Stomach (tissue), 19 donors: ENCODE measurements at places on chromosomes 12 and 14. TPM values are rescaled to one million over a fixed set of nuclear protein-coding genes. Genes with fewer than 3 reads are reported as not detected.
A peak's percentile ranks its signal among the peaks of the same experiment; 100 is the strongest.

GRCh38 chr14:92430686-92431085 is 82.9 kb upstream of the RIN3 start:
- DNase-seq = no peak

DNA sequence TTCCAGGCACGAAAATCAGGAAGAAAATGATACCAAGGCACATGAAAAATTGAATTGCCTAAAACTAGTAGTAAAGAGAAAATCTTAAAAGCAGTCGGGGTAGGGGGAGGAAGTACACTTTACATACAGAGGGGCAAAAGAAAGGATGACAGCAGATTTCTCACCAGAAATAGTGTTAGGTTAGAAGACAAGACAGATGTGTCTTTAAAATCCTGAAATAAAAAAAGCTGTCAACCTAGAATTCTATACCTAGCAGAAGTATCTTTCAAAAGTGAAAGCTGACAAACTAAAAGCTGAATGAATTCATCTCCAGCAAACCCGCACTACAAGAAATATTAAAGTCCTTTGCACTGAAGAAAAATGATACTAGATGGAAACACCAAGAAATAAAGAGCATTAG is 280.4 kb downstream of the FOXN3 start:
- no peak for DNase-seq

DNA sequence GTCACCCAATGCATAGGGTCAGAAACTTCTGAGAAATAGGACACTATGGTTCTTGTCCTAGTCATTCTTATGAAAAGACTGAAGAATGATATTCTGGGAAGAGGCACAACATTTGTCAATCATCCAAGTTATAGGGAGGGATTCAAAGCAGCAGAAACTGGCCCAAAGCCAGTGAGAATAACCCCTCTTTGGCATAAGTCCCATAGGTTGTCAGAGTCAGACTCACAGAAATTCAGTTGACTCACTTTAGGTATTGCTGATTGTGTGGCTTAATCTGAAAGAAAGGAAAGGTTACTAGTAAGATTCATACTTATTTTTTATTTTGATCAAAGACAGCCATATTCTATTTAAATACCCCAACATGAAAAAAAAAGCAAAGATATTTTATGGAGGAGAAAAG is 151.0 kb downstream of the SRGAP1 start:
- no peak for DNase-seq

GRCh38 chr12:57738661-57739237 is at the start of gene AGAP2:
AGAP2 (minus strand) TSS chr12:57738742; CDS start chr12:57738246, 496 bp downstream.
- no peak for DNase-seq

DNA sequence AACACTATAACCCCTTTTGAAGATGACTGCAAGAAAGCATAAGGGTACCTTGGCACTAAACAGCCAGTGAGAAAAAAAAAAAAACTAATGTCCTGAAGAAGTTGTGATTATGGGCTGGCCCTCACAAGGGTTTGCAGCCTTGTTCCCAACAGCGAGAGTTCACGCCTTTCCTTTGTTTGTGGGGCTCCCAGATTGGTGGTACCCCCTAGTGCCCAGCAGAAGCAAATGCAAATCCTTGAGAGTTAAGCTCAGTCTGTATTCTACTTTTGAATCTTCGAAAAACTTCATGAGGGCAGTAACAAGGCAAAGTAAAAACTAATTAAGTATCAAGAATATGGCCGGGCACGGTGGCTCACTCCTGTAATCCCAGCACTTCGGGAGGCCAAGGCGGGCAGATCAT is 238.9 kb upstream of the LMO3 start:
- no peak for DNase-seq

DNA sequence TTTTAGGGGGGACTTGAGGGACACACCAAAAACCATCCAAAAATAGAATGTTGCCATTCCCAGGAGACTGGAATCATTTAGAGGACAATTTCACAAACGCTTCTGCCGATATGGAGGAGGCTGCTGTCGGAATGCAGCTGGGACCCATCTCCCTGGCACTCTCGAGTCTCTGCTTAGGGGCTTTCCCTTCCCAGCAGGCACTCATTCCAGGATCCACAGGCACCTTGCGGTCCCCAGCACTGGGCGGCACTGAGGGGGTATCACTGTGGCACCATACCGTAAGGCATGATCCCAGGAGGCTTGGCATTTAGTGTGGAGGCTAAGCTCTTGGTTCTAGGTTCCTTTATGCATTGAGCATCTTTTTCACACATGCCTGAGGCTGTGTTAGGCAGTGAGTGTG is 36.6 kb upstream of the LTBP2 start:
- DNase-seq = peak; percentile 35

DNA sequence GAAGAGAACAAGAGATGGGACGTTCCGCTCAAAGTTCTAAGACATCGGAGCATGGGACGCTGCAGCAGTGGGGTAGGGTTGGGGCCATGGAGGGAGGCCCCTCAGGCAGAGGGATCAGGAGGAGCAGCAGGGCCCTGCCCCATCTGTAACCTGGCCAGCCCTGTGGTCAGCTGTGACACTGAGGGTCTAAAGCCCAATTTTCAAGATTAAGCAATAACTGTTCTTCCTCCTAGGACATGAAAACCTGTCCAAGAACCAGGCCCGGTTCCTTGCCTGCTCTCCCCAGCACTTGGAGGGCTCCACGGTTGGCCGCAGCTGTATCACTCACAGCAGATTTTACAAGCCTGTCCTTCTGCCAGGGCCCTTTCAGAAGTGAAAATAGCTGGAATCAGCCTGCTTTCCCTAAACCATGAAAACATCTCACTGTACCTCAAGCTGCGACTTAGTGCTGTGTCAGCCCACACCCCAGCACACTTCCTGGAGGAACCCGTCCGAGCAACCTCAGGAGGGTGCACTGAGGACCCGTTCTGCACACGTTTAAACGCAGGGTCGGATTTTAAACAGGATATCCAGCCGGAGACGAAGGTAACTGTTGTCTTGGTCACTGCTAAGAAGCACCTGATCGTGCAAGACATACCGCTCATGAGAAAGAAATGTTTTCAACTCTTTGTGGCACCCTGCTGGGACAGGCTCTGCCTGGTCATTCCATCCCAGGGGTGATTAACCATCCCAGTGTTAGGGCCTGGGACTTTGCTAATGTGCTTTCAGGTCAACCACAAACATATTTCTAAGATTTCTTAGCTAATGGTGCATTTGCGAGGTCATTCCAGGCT is 201.9 kb upstream of the DIO3 start:
- peak; percentile 55 for DNase-seq

DNA sequence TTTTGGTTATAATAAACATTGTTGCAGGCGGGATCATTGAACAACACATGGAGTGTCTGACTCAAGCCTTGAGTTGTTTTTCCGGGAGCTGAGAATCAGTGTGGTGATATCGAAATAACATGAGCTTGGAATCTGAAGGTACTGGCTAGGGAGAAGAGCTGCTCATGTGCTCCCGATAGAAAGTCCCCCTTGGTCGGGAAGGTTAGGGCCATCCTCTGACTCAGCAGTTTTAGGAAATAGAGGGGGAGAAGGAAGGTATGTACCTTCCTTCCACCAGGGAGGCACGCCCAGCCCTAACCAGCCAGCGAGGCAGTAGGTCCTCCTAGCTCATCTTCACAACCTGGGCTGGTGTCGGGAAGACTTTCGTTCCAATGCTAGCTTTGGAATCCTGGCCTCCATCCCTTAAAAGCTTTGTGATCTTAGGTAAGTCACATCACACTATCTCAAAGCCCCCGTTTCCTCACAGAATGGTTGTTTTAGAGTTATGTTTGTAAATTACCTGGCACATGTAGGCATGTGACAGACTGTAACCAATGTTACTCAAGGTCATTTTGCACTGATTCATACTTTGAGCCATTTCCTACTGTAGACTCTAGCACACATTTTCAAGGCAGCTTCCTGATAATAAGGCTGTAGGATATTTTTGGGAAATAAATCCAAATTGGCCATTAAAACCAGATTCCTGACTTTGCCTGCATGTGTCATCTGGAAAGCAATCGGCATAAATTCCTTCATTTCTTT is 1.9 kb upstream of the RAB35 start:
- peak; percentile 50 for DNase-seq

- no peak for DNase-seq
Observed at GRCh38 chr14:101840649-101841369, 79.3 kb downstream of the PPP2R5C start.

GRCh38 chr12:19755136-19755535 is 315.8 kb downstream of the AEBP2 start:
- no peak for DNase-seq

Gene ACOT4
- 1.3 TPM for total RNA-seq

DNA sequence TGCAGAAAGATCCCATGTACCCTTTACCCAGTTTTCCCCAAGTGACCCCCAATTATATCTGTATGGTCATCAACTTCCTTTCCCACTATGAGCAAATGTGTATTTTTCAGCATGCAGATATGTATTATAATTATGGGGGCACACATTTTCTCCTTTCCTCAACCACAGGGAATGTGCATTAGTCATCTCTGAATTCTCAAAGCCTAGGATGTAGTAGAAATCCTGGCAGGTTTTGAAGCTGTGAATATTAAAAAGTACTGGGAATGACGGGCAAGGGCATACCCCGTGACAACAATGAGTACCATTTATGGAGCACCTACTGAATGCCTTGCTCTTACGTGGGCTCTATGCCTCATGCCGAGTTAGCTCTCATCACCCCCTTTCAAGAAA is 71.5 kb downstream of the VWF start:
- no peak for DNase-seq

Gene KCNK13
- 0.55 TPM for total RNA-seq

GRCh38 chr12:57623385-57623784 is 9.6 kb downstream of the B4GALNT1 start:
- no peak for DNase-seq

DNA sequence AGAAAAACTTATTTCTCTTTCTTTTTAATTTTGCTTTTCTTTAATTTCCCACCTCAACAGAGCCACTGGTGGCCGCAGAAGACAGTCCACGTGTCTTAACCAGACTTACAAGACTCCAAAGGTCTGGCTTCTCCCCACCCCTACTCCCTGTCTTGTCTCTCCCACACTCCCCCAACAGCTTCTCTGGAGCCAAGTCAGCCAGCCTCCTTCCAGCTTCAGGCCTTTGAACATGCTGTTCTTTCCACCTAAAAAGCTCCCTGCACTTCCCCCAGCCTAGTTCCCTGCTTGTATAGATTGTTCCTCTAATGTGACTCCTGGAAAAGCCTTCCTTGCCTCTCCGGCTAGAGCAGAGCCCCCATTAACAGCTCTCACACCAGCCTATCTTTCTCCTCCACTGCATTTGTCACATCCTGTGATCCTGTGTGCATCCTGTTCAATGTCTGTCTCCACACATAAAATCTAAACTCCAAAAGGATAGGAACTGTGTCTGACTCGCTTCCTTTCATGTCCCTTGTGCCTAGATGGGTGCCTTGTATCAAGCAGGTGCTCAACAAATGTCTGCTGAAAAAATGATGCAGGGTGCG is 7.8 kb upstream of the DYNLL1 start:
- no peak for DNase-seq
